IPS-NIHi11 (cell line): ENCODE measurements at places on chromosomes 2 and 18.

GRCh38 chr2:56615760-56616159 is 432.0 kb downstream of the CCDC85A start:
- DNase-seq, result no peak

DNA sequence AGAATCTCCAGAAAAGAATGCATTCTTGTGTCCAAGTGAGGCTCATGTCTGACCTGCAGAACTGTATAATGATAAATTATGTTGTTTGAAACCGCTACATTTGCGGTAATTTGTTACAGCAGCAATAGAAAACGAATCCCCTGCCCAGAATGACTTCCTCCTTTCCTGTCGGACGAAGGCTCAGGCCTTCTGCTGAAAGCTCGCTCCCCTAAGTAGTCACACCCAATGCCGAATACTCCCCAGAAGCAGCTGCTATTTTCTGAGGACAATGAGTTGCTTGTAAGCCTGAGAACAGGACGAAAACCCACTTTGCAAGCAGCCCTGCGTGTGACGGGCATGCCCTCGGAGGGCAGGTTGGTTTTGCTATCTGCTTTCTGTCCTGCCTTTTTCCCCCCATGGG is 27.7 kb upstream of the PTPN4 start:
- DNase-seq, result no peak

DNA sequence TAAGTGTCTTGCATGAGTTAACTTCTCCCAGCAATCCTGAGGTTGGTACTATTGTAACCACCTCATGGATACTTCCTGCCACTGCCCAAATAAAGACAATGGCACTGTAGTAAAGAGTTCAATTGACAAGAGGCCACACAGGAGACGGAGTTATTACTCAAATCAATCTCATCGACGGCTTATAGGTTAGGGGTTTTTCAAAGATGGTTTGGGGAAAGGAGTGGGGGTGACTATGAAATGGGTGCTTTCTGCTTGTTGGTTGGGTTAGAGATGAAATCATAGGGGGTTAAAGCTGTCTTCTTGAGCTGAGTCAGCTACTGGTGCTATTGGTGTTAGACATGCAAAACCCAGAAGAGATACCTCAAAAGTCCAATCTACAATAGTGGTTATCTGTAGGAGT is 1258.0 kb upstream of the ZEB2 start:
- DNase-seq, result no peak

GRCh38 chr2:69305166-69305565 is 81.9 kb downstream of the GFPT1 start:
- no peak for DNase-seq

- no peak for DNase-seq
Observed at GRCh38 chr2:65231892-65232477, 4.4 kb downstream of the ACTR2 start.
